ENCODE measurements at places on chromosomes 7 and 10. TPM values are rescaled to one million over a fixed set of nuclear protein-coding genes. Genes with fewer than 3 reads are reported as not detected.

The PALD1 gene
- total RNA-seq: 0.21 TPM

The SFRP4 gene
- total RNA-seq: under 0.01 TPM

The CPXM2 gene
- total RNA-seq: 0.48 TPM

The NRBF2 gene
- 32.2 TPM for total RNA-seq

The CBX3 gene
- total RNA-seq: 99.8 TPM

The CTAGE8 gene
- total RNA-seq: 2.8 TPM

The MBLAC1 gene
- 1.3 TPM for total RNA-seq

The LRRC18 gene
- not detected for total RNA-seq

The ASAH2B gene
- 3.2 TPM for total RNA-seq

The KLF14 gene
- not detected for total RNA-seq

The UFSP1 gene
- 8.3 TPM for total RNA-seq

The MRC1 gene
- total RNA-seq: 0.21 TPM

The LIPN gene
- total RNA-seq: not detected

The CPA2 gene
- total RNA-seq: not detected

The ZNF853 gene
- 0.85 TPM for total RNA-seq

The EGFR gene
- 281 TPM for total RNA-seq

The CFAP58 gene
- 0.43 TPM for total RNA-seq

The NUTM2E gene
- 0.24 TPM for total RNA-seq

The ARMS2 gene
- total RNA-seq: not detected

The PLEKHS1 gene
- under 0.01 TPM for total RNA-seq

The TRIM74 gene
- total RNA-seq: not detected

The DNAJC30 gene
- total RNA-seq: 0.72 TPM

The CTAGE4 gene
- not detected for total RNA-seq

The GIMAP7 gene
- total RNA-seq: not detected

The AS3MT gene
- total RNA-seq: 4.9 TPM

The RNF148 gene
- total RNA-seq: not detected

The CYP2C19 gene
- total RNA-seq: not detected

The SLC39A12 gene
- total RNA-seq: not detected

The TMEM236 gene
- total RNA-seq: not detected

The ZNF488 gene
- total RNA-seq: 1.1 TPM

The ALOX5 gene
- total RNA-seq: 4.8 TPM

The STEAP2 gene
- 2.7 TPM for total RNA-seq

The PILRA gene
- total RNA-seq: under 0.01 TPM

The FBXL15 gene
- 8.4 TPM for total RNA-seq

The GRID1 gene
- under 0.01 TPM for total RNA-seq

The NUPR2 gene
- not detected for total RNA-seq

The PDK4 gene
- total RNA-seq: 0.64 TPM

The EPHA1 gene
- 52.5 TPM for total RNA-seq

The GTF2IRD1 gene
- total RNA-seq: 23.7 TPM

The INPP5F gene
- total RNA-seq: 12.0 TPM

The OR2A1 gene
- not detected for total RNA-seq

The EPHB6 gene
- total RNA-seq: 0.72 TPM

The EBF3 gene
- total RNA-seq: not detected

The PTPRZ1 gene
- total RNA-seq: 7.2 TPM

Measured in tracheal epithelial cell (primary cell).